ENCODE measurements at places on chromosomes 13 and 19.
A peak's percentile ranks its signal among the peaks of the same experiment; 100 is the strongest.

DNA sequence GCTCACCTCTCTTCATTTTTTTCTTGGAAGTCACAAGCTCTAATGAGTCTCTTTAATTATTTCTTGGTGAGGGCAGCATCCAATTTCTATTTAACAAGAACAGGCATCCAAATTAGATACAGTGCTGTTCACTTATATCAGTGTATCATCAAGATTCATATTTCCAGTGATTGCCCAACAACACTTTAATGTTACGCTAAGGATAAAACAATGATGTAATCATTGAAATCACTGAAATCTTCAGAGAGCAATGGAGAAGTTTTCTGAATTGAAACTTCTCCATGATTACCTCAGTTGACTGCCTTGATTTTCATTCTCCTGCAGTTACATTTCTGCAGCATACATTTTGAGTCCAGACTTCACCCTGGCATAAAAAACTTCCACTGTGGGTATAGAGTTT is 17.1 kb upstream of the LRCH1 start:
- DNase-seq: no peak

DNA sequence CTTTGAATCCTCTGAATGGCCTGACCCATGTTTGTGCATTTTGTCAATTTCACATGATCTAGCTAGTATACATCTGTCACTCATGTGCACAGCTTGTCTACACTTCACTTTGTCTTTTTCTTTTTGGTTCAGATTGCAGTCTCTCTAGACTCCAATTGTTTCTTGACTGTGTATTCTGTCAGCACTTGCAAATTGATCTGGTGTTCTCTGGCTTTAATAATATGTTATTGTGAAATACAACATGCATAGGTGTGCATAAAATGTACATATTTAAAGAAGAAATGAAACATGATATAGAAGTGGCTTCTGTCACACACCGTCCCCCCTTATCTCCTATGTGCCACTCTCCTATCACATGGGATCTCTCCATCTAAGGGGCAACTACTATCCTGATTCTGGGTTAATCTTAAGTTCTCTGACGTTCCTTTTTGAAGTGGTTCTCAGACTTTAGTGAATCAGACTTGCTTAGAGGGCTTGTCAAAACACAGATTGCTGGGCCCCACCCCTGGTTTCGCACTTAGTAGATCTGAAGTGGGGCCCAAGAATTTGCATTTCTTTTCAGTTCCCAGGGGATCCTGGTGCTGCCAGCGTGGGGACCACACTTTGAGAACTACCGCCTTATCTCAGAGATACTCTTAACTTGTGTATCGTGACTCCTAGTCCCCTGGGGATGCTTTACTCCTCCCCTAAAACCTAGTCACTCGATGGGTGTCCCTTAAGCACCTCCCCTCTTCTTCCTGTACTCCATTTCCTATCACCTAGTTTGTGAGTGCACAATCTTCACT is 5.8 kb downstream of the KRTDAP start:
- DNase-seq: no peak

DNA sequence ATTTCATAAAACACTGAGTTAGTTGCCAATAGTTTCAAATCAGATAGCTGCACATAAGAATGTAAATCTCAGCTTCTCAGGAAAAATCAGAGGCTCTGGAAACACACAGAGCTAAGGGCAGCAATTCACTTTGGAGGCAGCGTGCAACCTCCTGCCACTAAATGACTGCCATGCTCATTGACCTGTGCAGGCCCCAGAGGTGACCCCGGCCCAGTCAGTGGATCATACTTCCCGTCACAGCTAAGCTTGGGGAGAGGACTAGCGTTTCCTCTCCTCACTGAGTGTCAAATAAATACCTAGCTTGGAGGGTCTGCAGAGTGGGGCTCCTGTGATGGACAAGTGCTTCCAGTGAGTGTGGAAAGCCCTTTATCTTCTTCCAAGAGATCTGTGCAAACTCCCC is 67.2 kb downstream of the UQCRFS1 start:
- DNase-seq: no peak

GRCh38 chr19:920051-920864 is 3.1 kb downstream of the KISS1R start:
- no peak for DNase-seq

GRCh38 chr19:15779756-15780476 is 7.5 kb upstream of the OR10H5 start:
- no peak for DNase-seq

- peak; percentile 2 for DNase-seq
Observed at GRCh38 chr19:56348289-56348877, 33.7 kb upstream of the ZSCAN5A start.

- DNase-seq: no peak
Observed at GRCh38 chr19:15577184-15577771, 37.7 kb upstream of the CYP4F8 start.

DNA sequence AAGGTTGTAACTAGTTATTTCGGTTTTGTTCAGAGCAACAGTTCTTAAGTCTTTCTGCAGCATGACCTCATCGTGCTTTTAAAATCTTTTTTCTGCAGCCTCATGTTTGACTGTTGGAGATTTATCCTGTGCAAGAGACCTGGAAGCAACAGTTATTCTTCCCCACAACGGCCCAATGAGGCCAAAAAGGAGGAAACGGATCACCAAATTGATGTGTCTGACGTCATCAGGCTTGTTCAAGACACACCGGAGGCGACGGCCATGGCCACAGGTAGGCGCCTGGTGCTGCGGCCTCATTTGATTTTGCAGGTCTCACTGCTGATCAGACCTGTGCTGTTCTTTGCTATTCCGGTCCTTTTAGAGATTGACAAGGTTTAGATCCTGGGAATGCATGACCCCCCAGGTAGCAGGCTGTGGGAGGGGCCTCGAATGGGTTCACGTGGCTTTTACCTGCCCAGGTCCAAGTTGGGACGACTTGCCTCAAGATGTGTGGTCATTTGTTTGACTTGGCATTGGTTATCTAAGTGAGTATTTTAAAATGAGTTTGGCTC is 66.8 kb upstream of the MCF2L start:
- no peak for DNase-seq

- DNase-seq: no peak
Observed at GRCh38 chr13:34869696-34870095, 72.4 kb upstream of the NBEA start.

DNA sequence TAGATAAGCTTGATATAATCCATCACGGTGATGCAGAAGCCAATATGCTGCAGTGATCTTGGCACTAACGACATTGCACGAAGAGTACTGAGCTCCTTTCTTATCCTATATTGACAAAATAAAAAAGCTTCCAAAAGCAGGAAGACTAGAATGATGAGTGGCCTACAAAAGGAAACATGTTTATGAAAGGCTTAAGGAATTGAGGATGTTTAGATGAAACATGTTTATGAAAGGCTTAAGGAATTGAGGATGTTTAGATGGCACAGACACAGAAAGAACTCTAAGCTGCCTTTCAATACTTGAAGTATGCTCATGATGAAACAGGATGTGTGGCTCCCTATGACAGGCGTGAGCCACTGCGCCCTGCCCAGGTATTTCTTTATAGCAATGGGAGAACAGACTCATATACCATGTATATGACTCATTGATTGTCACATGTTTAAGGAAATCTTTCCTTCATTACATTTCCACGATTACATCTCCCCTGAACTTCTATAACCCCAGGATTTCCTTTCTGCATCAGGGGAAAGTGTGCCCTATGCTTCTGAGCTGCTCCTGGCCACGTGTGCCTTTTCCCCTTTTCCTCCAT is 690.8 kb upstream of the ARGLU1 start:
- DNase-seq: no peak

DNA sequence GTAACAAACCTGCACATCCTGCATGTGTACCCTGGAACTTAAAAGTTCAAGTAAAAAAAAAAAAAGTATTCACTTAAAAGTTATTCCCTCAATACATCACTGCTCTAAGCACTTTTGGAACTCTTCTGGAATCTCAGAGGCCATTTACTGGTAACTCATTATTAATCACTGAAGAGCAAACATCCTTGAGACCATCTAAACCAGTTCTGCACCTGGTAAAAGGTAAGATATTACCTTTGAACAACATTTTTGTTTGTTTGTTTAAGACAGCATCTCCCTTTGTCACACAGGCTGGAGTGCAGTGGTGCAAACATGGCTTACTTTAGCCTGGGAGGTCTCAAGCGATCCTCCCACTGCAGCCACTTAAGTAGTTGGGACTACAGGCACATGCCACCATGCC is 16.7 kb downstream of the UGGT2 start:
- DNase-seq: no peak

DNA sequence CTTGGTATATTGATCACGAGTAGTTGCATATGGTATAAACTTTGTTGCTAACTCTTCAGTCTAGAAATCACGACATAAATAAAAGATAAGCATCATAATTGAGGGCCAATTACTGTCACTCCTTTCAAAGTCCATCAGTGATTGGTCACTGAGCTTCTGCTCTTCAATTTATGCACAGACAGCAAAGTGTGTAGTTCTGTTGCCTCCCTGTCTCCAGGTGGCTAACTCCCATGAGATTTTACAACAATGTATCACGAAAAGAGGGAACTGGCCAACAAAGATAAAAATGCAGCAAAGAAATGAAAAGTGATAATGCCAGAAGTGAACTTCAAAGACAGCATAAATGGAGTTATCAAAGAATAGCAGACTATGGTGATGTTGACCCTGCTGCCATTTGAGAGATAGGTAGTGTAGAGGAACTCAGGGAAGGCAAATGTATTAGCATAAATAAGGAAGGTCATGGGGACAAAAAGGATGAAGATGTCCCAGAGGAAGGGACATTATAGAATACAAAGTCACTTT is 12.7 kb upstream of the TNFSF14 start:
- no peak for DNase-seq

- DNase-seq: no peak
Observed at GRCh38 chr13:20340759-20341171, 108.6 kb upstream of the GJB6 start.

GRCh38 chr19:11694533-11695439 is 44.0 kb downstream of the ZNF823 start:
- peak; percentile 81 for DNase-seq

DNA sequence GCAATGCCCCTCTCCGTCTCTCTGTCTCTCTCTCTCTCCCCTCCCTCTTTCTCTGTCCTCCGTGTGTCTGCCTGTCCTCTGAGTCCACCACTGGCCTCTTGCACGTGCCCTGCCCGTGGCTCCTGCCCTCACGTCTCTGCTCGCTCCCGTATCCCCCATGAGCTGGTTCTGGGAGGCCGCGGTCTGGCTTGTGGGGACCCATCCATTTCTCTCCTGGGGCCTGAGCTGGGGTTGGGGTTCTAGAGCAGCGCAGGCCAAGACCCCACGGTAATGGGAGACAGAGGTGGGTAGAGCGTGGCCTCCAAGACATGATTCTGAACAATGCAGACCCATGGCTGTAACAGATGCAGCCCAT is 19.0 kb downstream of the C2CD4C start:
- no peak for DNase-seq
